ENCODE measurements at places on chromosomes 1 and 21. TPM values are rescaled to one million over a fixed set of nuclear protein-coding genes. Genes with fewer than 3 reads are reported as not detected.

Gene MPL
- 0.13 TPM for total RNA-seq

Gene DIO1
- not detected for total RNA-seq

Gene CD1B
- total RNA-seq = not detected

Gene HCN3
- 0.51 TPM for total RNA-seq

Gene IL22RA1
- total RNA-seq = not detected

Gene KLHDC9
- 1.7 TPM for total RNA-seq

Gene SIK1
- total RNA-seq = 10.2 TPM

Gene C2CD4D
- total RNA-seq = 0.25 TPM

Gene ITLN2
- total RNA-seq = not detected

Gene LCE2A
- not detected for total RNA-seq

Gene NLRP3
- total RNA-seq = not detected

Gene JTB
- 109 TPM for total RNA-seq

Gene THEM5
- not detected for total RNA-seq

Gene TMEM222
- 38.1 TPM for total RNA-seq

Gene SLC6A17
- total RNA-seq = 2.4 TPM

Gene LAMC1
- total RNA-seq = 395 TPM

Gene NPL
- total RNA-seq = 4.0 TPM

Gene IGSF9
- not detected for total RNA-seq

Gene ESPN
- total RNA-seq = 1.3 TPM

Gene SDC3
- 58.0 TPM for total RNA-seq

Gene GPR25
- total RNA-seq = not detected

Gene ADORA3
- not detected for total RNA-seq

Gene AMY1B
- not detected for total RNA-seq

Gene KCNA3
- not detected for total RNA-seq

Gene NCAM2
- total RNA-seq = 0.38 TPM

Gene DRAXIN
- total RNA-seq = 0.64 TPM

Gene SPRR2F
- total RNA-seq = not detected

Gene PTPRF
- total RNA-seq = 99.8 TPM

Gene APCS
- total RNA-seq = not detected

Gene LEFTY1
- total RNA-seq = not detected

Gene B3GALT2
- total RNA-seq = 3.7 TPM

Gene PHLDA3
- total RNA-seq = 28.6 TPM

Gene SYPL2
- under 0.01 TPM for total RNA-seq

Gene WDR47
- 13.2 TPM for total RNA-seq

Gene POLR3C
- 21.2 TPM for total RNA-seq

Gene HLCS
- total RNA-seq = 16.4 TPM
